ENCODE measurements at places on chromosomes 2 and 18.

DNA sequence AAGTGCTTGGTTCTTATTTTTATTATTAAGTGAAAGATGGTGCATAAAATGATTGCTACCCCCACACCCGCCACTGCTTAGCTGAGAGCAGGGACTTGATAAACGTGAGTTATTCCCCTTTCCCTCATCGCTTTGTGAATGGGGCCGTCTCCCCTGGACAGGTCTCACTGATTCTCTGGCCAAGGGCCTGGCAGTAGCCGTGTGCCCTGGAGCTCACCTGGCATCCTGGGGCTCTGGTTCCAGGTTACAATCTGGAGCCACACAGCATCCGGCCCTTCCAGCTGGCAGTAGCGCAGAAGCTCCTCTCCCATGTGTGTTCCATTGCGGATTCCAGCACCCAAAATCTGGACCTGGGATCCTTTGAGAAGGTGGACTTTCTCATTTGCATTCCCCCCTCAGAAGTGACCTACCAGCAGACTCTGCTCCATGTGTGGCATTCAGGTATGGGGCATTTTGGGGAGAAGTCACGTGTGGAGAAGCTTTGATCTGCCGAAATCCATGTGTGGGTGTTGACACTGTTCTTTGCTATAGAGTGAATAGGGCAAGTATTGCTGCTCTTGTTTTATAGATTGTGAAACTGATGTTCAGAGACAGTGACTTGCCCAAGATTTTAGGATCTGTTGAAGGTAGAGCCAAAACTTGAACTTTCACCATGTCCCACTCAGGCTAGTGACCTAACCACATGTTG is 63.8 kb downstream of the GREB1 start:
- DNase-seq = no peak

- no peak for DNase-seq
Measured at GRCh38 chr2:29610569-29610968, 310.8 kb downstream of the ALK start.

DNA sequence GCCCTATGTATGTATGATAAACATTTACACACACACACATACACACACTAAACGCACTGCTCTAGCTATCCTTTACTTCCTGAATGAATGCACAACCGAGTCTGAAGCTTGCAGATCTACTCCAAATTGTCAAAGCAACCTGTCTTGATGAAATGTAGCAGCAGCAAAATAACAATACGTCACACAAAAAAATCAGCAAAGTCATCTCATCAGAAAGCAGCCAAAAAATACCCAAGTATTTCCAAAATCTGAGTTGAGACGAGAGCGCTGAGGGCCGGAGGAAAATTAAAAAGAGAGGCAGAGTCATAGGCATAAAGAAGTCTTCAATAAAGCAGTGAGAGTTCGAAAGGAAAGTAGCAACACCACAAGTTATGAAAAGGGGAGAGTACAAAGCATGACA is 67.7 kb downstream of the ZNF521 start:
- no peak for DNase-seq

GRCh38 chr2:169664978-169665930 is 29.0 kb downstream of the CFAP210 start:
- DNase-seq = no peak

GRCh38 chr2:118246726-118247125 is 158.5 kb downstream of the INSIG2 start:
- no peak for DNase-seq

GRCh38 chr2:151038516-151038915 is 223.1 kb downstream of the RBM43 start:
- DNase-seq = no peak

DNA sequence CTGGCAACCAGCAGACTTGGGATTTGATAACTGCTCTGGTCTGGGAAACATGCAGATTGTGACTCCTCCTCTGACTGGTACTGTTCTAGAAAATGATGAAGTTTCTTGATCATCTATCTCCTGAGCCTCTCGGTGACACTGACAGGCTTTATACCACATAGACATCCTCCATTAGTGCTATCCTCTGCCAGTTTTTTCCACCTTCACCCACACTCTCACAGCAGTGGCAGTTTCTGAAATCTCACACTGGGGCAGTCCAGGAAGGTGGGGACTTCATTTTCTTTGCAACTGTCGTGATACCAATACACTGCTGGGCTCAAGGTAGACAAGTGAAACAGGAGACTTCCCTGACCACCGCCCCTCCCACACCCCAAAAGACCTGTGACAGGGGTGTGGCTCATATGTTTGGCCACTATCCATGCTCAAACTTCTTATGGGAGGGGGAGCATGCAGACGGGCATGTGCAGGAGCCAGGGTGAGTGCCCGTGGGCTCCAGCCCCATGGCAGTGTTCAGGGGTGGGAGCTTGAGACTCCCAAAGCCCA is 66.3 kb upstream of the RMDN2 start:
- DNase-seq = no peak

- peak; percentile 33 for DNase-seq
Measured at GRCh38 chr2:127197475-127198385, 22.4 kb downstream of the CYP27C1 start.

DNA sequence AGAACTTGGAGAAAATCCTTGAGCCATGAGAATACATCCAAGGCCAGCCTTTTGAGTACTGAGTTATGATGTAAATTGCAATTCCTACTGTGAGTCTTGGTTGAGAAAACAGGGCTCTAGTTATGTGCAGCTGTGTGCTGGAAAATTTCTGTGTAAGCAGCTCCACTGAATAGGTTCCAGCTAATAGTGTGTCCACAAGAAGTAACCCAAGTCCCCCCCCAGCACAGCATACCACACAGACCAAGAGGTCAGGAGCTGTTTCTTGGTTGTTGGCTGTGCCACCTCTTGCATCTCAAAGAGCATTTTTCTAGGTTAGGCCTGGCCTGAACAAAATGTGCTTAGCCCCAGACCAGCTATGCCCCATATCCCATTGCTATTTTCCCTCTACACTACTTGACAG is 36.8 kb upstream of the APCDD1 start:
- no peak for DNase-seq

DNA sequence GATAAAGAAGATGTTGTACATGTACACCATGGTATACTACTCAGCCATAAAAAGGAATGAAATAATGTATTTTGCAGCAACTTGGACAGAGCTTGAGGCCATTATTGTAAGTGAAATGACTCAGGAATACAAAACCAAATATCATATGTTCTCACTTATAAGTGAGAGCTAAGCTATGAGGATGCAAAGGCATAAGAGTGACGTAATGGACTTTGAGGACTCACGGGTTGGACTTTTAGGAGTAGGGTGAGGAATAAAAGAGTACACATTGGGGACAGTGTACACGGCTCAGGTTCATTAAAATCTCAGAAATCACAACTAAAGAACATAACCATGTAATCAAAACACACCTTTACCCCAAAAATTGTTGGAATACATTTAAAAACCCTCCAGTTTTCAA is 206.4 kb downstream of the RIT2 start:
- DNase-seq = no peak
